Endothelial cell of umbilical vein (primary cell): ENCODE measurements at places on chromosomes 4 and X. TPM values are rescaled to one million over a fixed set of nuclear protein-coding genes. Genes with fewer than 3 reads are reported as not detected.

Gene NOP14
- total RNA-seq = 40.3 and 45.2 TPM in 2 replicates

GRCh38 chr4:185469580-185470154 is 1.9 kb downstream of the CCDC110 start:
- peaks cover 15% of the 10 kb centered on the region for H3K27me3 ChIP-seq
- H3K27ac ChIP-seq = no peak overlapping the region
- H3K4me3 ChIP-seq = no peak overlapping the region
- peaks cover 18% of the 10 kb centered on the region for H3K4me1 ChIP-seq

GRCh38 chr4:38935391-38936073 is 67.9 kb downstream of the FAM114A1 start:
- no peak for DNase-seq
- no peaks in the 10 kb centered on the region for H3K27me3 ChIP-seq
- H3K36me3 ChIP-seq = peaks cover 12% of the 10 kb centered on the region
- no peak overlapping the region for H3K27ac ChIP-seq
- no peaks in the 10 kb centered on the region for H3K4me1 ChIP-seq

Gene NCAPG
- total RNA-seq = 63.4 and 66.4 TPM in 2 replicates

DNA sequence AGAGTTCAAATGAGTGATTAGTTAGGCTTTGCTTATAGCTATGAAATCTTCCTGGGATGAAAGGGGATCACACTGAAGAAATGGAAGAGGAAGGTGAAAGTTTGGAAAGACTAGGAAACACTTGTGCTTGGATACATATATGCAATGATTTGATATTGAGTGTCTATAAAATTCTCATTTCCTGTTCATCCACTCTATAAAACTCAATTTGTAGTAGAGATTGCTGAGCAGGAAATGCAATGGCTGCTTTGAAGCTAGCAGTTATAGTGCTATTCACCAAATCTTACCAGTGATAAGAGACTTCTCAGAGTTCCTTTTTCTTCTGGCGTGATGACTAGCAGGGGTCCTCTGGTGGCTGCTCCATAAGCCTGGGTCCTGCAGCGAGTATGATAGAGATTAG is 128.1 kb upstream of the HPF1 start:
- DNase-seq = no peak
- H3K36me3 ChIP-seq = no peaks in the 10 kb centered on the region
- H3K4me1 ChIP-seq = no peaks in the 10 kb centered on the region

- H3K27ac ChIP-seq = peak overlapping the region; percentile 17
- no peaks in the 10 kb centered on the region for H3K27me3 ChIP-seq
- H3K4me3 ChIP-seq = no peak overlapping the region
- peaks cover 6% of the 10 kb centered on the region for H3K36me3 ChIP-seq
- peaks cover 42% of the 10 kb centered on the region for H3K4me1 ChIP-seq
These were observed 3.8 kb downstream of the APLN start for GRCh38 chrX:129650821-129651510.

GRCh38 chr4:15436513-15436912 is 8.7 kb downstream of the C1QTNF7 start:
- H3K4me1 ChIP-seq = no peaks in the 10 kb centered on the region
- no peak overlapping the region for H3K4me3 ChIP-seq
- no peak overlapping the region for H3K27ac ChIP-seq
- no peaks in the 10 kb centered on the region for H3K27me3 ChIP-seq

DNA sequence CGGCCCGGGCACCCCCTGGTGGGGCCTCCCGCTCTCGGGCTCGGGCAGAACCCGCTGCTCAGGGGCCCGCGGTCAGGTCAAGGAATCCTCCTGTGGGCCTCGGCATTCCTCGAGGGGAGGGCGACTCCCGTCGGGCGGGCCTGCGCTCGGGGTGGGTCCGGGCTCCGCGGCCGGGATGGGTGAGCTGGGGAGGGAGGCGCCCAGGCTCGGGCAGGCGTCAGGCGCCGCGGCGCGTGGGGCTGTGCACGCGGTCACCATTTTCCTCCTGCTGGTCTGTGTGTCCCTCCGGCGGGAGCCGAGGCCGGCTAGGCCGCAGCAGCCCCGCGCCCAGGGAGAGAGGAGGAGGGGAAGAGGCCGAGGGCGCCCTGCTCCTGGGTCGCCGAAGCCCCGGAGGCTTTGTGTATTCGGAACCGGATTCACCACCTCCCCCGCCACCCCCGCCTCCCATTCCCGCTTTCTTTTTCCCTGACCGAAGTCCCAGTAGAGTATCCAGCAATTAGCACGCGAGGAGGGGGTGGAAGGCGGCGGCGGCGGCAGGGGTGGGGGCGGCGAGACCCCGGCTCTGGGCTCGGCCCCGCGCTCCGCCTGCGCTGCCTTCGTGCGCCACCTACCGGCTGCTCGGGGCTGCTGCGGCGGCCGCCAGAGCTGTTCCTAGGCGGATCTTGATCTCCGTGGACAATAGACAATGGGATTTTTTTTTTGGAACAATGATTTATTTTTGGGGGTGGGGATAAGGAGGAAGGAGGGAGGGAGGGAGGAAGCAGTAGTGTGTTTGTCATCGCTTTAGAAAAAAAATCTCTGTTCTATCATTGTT is 99.0 kb upstream of the MAML3 start:
- H3K4me1 ChIP-seq = peaks cover 60% of the 10 kb centered on the region
- peak overlapping the region; percentile 78 for H3K27ac ChIP-seq
- H3K36me3 ChIP-seq = no peaks in the 10 kb centered on the region
- H3K4me3 ChIP-seq = peak overlapping the region; percentile 37

Gene RHOH
- 0.30 TPM in 1 of 2 replicates, not detected in the other for total RNA-seq

Gene CCNQ
- 20.8 and 21.3 TPM in 2 replicates for total RNA-seq

Gene ADH1B
- not detected in 2 replicates for total RNA-seq

Gene GPC4
- total RNA-seq = 0.20 TPM in 1 of 2 replicates, not detected in the other

Gene GALNT7
- total RNA-seq = 54.6 and 63.3 TPM in 2 replicates

DNA sequence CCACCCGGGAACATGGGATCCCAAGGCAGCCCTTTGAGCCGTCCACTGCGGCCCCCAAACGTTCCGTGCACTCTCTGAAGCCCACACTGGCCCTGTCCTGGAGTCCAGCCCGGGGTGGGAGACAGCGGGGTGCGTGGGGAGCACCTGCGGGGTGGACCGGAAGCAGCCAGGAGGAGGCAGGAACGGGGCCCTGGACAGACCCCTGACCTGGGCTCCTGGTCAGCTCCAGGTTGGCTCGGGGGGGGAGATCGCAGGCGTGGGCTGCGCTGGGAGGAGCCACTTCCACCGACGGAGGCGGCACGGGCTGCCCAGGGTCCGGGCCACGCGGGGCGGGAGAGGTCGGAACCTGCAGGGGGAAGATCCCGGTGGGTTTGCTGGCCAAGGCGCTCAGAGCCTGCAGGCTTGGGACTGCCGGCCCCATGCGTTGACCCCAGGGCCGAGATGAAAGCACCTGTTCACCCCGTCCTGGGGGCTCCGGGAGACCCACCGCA is 5.7 kb upstream of the PLCXD1 start:
- peaks cover 2% of the 10 kb centered on the region for H3K27me3 ChIP-seq
- no peak overlapping the region for H3K4me3 ChIP-seq
- no peak for DNase-seq
- no peak overlapping the region for H3K27ac ChIP-seq
- peaks cover 7% of the 10 kb centered on the region for H3K4me1 ChIP-seq
- no peaks in the 10 kb centered on the region for H3K36me3 ChIP-seq

Gene ITM2A
- 3.9 and 5.6 TPM in 2 replicates for total RNA-seq

DNA sequence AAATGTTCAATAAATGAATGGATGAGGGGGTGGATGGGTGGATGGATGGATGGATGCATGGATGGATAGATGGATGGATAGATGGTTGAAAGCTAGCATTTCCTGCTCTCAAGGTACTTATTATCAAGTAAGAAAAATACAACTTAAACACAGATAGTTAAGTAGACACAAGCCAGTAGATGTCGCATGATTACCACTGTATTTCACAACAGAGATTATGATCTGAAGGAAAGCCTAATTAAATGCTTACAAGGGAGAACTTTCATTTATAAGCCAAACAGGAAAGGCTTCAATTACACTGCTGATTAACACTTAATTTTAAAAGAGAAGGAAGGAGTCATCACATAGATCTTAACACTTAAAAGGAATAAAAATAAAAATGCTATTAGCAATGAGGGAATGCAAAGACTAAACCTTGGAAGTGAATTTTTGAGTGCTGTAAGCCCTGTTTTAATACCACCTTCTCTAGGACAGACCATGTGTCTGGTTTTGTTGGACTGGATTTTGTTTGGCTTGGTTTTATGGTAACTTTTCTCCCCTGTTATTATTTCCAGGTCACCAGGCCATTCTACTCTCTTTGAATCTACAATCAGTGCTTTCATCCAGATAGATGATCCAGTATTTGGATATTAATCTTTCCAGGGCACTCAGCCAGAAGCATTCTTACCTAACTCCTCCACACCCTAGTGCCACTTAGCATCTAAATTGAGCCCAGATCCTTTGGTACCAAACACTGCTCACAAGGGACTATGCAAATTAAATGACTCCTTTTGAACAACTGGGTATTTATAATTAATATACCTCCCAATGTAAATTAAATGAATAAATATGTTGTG is 75.5 kb upstream of the SLC39A8 start:
- no peak overlapping the region for H3K4me3 ChIP-seq
- H3K27me3 ChIP-seq = no peaks in the 10 kb centered on the region
- no peak overlapping the region for H3K27ac ChIP-seq
- H3K36me3 ChIP-seq = no peaks in the 10 kb centered on the region
